Activated CD4-positive, alpha-beta T cell treated with anti-CD3 and anti-CD28 coated beads, Interleukin-2, Interleukin-4, amounts not matched to agents 100 ng/mL and 50 ng/mL, durations not matched to agents 16 hours and 8 hours (primary cell): ENCODE measurements at places on chromosomes 3 and 15.
A peak's percentile ranks its signal among the peaks of the same experiment; 100 is the strongest.

GRCh38 chr3:182327196-182327681 lies 466.1 kb upstream of the ATP11B start:
- no peak for DNase-seq

GRCh38 chr3:47495111-47495510 lies 18.4 kb downstream of the ELP6 start:
- no peak for DNase-seq

- DNase-seq: no peak
Measured at GRCh38 chr3:48503401-48504050, 448 bp downstream of the SHISA5 start.

GRCh38 chr3:145417678-145418077 lies 743.3 kb downstream of the PLOD2 start:
- no peak for DNase-seq

- DNase-seq: no peak
Measured at GRCh38 chr3:119343719-119344118, 49.5 kb downstream of the ARHGAP31 start.

DNA sequence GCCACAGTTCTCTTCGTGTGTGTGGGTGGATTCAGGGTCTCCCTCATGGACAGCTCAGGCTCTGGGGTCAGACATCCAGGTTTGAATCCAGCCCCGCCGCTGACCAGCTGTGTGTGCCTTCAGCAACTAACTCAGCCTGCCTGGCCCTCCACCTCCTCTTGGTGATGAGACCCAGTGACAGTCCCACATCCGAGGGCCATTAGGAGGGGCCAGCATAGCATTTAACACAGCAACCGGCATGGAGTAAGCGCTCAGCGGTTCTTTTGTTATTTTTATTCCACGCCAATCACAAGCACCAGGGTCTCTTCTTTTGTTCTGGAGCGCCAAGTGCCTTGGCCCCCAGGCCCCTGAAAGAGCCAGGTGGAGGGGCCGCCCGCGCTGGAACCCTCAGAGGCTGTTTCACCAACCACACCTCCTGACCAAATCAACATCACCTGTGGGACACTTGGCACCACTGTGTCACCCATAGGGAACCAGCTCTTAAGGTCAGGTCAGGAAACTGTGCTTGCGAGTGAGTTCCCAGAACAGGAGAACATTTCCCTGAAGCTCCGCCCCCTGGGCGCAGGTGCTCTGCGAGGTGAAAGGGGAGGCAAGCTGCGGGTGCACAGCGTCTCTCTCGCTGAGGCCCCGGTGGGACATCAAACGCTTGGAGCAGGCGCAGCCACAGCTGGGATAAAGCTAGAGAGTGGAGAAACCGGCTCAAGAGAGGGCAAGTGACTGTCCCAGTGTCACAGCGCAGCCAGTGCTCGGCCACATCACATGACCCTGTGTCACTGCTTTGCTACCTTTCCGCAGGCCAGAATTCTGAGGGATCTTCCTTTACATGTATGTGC lies 311.3 kb downstream of the UACA start:
- DNase-seq: no peak

GRCh38 chr3:54790051-54790450 lies 137.8 kb downstream of the LRTM1 start:
- no peak for DNase-seq

GRCh38 chr3:65742914-65743313 lies 295.8 kb downstream of the MAGI1 start:
- no peak for DNase-seq

GRCh38 chr3:158167737-158168557 lies 58.1 kb downstream of the RSRC1 start:
- DNase-seq: peak; percentile 42

- DNase-seq: no peak
Measured at GRCh38 chr3:16103472-16103871, 71.0 kb upstream of the GALNT15 start.

GRCh38 chr3:22453906-22454535 lies 703.0 kb upstream of the ZNF385D start:
- DNase-seq: no peak

DNA sequence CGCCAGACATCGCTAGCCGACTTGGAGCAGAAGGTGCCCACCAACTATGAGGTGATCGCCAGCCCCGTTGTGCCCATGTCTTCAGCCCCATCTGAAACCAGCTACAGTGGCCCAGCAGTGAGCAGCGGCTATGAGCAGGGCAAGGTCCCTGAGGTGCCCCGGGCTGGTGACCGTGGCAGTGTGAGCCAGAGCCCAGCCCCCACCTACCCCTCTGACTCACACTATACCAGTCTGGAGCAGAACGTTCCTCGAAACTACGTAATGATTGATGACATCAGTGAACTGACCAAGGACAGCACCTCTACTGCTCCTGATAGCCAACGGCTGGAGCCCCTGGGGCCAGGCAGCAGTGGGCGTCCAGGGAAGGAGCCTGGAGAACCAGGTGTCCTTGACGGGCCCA lies 12.9 kb upstream of the APEH start:
- DNase-seq: no peak

- peak; percentile 74 for DNase-seq
Measured at GRCh38 chr3:59388555-59389270, 338.9 kb upstream of the CFAP20DC start.

DNA sequence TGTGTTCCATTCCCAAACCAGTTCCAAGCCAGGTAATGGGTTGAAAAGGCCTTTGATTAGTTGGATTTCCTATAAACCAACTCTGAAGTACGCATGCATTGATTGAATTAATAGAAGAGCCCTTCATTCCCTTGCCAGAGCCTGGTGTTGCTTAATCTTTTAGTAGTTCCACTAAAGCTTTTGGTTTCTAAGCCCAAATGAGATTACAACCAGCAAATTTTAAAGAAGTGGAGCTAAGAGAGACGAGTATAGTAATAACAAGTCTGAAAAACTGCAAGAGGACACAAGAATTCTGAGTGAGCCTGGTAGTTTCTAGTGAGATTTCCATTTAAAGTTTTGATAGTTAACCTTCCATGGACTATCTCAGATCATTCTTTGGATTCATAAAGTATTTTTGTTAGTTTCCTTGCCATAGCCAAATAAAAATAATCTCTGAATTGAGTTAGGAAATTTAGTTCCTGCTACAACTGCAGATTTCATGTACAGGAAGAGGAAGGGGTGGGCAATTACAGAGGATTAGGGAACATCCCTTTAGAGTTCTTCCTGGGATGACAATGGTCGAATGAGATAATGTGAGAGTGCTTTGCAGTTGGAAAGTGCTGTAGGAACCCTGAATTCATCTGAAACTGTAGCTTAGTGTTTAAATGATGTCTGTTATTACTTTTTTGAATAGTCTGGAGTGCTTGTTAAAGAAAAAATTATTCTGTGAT lies 136.8 kb downstream of the FNDC3B start:
- no peak for DNase-seq

GRCh38 chr3:197398286-197398878 lies 100.0 kb upstream of the DLG1 start:
- DNase-seq: no peak

DNA sequence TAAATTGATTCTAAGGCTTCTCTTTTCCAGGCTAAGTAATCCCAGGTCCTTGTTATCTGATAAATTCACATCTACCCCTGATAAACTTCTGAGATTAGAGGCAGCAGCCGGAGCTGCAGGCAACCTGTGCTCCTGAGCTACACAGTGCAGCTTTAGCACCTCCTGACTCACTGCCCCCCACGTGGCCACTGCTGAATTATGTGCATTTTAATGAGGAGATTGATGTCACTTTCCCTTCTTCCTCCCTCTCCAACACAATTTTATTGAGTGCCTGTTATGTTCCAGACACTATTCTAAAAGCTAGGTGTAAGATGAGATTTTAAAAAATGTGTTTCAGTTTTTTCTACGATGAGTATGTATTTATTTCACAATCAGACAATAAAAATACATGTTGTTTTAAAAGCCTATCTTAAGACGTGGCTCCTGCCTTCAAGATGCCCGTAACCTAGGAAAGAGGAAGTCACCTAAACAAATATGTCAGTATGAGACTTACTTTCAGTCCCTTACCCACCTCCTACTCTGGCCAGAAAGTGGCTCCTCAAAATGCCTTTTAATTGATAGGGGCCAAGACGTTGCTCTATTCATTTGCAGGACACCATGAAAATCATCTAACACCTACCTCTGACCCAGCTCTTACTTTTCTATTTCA lies 161.5 kb upstream of the PFN2 start:
- no peak for DNase-seq

GRCh38 chr15:101434032-101434920 lies 55.2 kb downstream of the PCSK6 start:
- DNase-seq: no peak

- no peak for DNase-seq
Measured at GRCh38 chr3:4703054-4703480, 209.9 kb downstream of the ITPR1 start.

DNA sequence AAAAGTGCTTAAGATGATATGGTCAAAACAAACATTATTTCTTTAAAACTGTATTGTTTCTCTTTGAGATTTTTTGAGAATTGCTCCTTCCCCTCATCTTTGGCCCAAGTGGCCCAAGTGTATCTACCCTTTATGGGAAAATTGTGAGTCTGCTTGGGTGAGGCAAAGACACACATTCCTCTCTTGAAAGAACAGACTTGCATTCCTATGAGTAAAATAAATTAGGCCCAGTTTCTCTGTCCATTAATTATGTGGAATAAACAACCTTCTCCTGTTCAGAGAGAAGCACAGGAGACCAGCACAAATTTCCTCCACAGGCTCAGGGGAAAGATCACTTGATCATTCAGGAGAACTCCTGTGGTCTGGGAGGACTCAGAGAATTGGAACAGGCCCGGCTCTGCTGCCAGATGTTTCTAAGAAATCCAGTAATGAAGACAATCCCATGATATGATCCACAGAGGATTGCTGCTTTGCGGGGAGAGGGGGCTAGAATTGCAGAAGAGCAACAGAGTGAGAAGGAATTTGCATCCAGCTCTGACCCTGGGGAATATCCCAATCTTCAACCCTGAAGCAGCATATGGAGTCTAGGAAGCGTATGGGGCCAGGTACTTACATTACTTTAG lies 53.8 kb upstream of the BOC start:
- DNase-seq: no peak

GRCh38 chr3:81465510-81466200 lies 295.8 kb downstream of the GBE1 start:
- no peak for DNase-seq

DNA sequence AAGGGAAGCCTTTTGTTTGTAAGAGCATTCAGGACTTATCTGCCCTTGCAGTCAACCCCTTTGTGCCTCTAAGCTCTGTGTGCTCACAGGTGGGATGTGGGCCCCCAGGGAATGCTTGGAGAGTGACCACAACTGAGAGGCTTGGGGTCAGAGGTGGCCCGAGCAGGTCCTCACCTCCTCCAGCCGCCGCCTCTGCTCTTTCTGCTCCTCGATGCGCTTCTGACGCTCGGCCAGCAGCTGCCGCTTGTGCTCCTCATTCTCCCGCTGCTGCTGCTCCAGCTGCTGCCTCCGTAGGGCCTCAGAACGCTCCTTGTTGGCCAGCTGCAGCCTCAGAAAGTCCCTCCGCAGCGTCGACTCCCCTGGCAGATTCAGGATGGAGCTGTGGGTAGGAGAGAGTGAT lies 130.8 kb upstream of the SLC2A2 start:
- DNase-seq: no peak

- no peak for DNase-seq
Measured at GRCh38 chr3:10957976-10958749, 34.4 kb upstream of the SLC6A1 start.

GRCh38 chr3:123158330-123158729 lies 43.4 kb upstream of the SEC22A start:
- DNase-seq: no peak

DNA sequence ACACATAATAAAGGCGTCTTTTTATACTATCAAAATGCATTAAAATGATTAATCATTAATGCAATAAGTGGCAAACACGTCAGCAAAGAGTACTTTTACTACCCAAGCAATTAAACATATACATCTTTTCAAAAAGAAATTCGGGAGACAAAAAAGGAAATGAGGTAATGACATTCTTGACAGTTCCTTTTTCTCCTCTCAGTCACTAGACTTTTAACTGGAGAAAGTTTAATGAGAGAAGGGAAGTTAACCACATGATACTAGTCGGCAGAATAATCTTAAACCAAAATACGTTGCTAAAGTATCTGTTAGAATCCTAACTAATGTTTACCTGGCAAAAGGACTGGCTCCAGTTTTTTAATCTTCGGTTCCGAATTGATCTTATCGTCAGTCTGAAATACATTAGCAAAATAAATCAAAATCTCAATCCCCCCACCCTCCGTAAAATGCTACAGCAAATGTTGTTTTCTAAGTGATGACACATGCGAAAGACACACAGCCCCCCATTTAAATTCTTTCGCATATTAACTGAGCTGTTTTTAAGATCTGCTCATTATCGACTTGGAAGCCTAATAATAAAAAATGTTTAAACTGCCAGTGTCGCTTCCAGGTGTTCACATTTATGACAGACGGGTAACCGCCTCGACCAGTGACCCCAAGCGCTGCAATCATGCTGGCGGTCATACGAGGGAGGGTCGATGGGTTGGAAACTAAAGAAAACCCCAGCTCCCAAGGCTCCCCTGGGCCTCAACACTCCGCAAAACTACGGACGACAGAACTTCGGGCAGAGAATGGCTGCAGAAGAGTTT lies 778 bp downstream of the MTMR10 start:
- no peak for DNase-seq

- no peak for DNase-seq
Measured at GRCh38 chr3:26621176-26621575, 1.4 kb upstream of the LRRC3B start.

- no peak for DNase-seq
Measured at GRCh38 chr3:177658354-177658753, 461.1 kb upstream of the TBL1XR1 start.

- no peak for DNase-seq
Measured at GRCh38 chr3:115860766-115861165, 237.5 kb downstream of the GAP43 start.

- no peak for DNase-seq
Measured at GRCh38 chr3:73215281-73215680, 153.8 kb downstream of the EBLN2 start.

DNA sequence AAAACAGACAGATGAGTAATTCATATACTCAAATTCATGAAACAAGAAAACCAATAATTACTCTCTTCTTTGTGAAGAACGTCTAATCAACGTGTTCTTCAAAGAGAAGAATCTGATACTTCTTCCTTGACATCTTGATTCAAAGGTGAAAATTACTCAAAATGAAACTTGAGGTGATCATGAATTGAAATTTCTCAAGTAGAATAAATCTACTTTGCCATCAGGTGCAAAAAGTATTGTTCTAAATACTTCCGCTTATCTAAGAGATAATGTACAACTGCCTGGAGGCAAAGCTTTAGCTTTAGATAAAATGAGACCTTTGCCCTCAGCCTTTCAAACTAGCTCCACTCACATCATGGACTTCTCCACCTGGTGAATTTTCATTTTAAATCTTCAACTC lies 13.9 kb upstream of the XXYLT1 start:
- DNase-seq: peak; percentile 20

DNA sequence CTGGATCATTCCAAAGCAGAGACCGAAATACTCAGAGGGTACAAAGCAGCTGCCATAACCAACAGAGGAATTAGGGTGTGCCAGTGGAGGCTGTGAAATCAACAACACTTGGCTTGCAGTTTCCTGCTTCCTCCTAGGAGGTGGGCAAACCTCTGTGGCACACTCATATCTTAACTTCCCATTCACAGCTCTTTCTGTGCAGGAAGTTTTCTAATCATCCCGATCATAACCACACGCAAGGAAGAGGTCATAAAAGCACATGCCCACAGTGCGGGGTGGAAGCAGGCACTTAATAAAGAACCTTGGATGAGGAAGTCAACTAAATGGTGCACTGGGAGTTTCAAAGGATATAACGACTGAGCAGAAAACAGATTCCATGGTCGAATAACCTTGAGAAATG lies 5.1 kb downstream of the SCAMP2 start:
- peak; percentile 83 for DNase-seq
